Keratinocyte (primary cell): ENCODE measurements at places on chromosomes 12 and 14.

DNA sequence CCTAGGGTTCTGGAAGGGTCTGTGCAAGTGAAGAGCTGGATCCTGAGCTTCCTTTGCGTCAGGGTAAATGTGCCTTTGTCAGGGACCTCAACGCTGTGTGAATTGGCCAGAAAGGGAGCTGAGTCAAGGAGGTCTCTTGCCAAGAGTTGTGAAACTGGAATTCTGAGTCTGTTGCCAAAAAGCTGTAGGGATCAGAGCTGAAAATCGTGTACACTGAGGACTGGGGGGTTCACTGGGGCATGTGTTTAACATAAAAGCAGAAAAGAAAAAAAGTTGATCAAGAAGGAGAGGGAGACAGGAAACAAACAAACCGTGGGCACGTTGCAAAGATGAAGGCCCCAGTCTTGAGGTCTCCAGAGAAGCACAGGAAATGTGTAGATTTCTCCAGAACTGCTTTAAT lies 1081.5 kb downstream of the VRK1 start:
- no peak for DNase-seq

DNA sequence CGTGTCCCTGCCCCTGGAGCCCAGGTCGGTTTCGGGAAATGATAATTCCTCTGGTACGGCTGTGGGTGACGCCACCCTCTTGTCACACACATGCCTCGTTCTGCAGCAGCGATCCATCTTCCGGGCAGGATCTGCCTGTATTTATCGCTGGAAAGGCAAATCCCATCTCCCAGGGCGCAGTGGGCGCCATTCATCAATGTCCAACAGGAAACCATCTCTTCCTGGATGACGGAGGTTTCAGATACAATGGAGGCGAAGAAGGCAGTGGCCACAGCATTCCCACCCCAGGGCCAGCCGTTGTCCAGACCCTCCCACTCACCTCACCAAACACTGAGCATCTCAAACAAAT lies 74.2 kb downstream of the NOC4L start:
- no peak for DNase-seq

DNA sequence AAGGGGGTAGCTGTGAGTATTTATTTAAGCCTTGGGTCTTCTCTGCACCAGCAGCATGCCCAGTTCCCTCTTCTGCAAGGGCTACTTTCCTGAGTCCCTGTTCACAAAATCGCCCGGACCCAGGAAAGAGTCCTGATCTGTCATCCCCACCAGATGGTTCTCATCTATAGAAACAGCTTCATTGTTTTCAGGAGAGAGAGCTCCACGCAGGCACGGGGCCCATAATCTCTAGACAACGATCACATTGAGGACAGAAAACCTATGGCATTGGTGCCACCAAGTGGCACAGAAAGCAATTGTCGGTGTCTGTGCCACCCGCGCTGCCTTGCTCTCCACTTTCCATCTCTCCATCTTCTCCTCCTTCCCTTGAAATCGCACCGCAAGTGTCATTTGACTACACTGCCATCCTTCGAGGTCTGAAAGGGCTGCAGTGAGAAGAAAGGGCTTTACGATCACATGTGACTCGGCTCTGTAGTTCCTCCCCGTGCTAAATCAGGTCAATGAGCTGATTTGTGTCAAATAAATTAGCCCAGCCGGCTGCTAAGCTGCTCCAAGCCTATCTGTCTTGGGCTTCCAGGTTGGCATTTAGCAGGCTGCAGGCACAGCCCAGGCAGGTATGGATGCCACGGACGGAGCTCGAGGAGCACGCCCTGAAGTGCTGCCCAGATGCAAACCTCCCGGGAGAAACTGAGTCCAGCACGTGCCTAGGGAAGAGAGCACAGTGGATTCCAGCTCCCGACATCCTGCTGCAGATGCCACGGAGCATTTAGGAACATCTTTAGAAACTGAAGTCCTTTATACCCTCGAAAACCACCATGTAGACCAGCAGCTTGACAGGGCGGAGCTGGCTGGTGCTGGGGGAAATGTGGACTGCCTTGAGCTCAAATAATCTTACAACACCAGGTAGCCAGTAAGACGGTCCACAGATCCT lies 28.8 kb downstream of the SPRING1 start:
- DNase-seq = no peak

DNA sequence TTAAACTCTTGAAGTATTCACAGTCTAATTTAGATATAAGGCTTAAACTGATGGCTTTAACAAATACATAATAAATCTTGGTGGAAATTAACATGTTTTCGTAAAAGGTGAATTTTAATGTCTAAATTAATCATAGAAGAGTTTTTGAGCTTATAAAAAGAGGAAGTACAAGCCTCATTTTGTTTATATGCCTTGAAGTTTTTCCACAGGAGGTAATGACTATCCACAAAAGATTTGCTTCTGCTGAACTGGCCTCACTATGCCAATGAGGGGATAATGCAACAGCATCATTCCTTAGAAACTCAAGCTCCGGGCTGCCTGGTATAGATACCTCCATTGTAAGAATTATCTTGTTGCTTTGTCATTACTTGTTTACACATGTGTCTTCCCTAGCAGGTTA lies 175.6 kb downstream of the DUSP6 start:
- DNase-seq = no peak

- no peak for DNase-seq
These were observed 34.1 kb downstream of the NOC4L start for GRCh38 chr12:132178316-132178715.

GRCh38 chr14:73242357-73242901 lies 5.1 kb downstream of the PAPLN start:
- DNase-seq = no peak

- DNase-seq = no peak
These were observed 61.6 kb downstream of the RIN3 start for GRCh38 chr14:92575061-92575747.

GRCh38 chr14:63091394-63091996 lies 46.2 kb upstream of the KCNH5 start:
- no peak for DNase-seq

GRCh38 chr12:119660076-119660475 lies 7.9 kb upstream of the PRKAB1 start:
- no peak for DNase-seq

DNA sequence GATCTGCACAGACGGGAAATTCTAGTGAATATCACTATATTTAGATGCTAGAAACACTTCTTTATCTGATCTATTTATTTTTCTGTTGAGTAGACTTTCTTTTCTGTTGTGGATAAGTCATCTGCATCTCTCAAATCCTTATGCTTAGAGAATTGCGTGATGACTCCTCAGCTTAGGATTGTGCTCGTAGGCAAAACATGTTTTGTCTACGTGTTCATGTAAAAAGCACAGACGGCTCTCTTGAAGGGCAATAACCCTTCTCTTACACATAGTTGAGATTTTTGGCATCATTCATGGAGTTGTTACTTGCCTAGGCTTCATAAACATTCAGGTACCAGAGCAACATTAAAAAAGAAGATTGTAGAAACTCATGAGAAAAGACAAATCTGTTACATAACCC lies 18.6 kb downstream of the PPFIBP1 start:
- peak; percentile 69 for DNase-seq

- no peak for DNase-seq
These were observed 85.9 kb downstream of the PTGER2 start for GRCh38 chr14:52399921-52400595.

DNA sequence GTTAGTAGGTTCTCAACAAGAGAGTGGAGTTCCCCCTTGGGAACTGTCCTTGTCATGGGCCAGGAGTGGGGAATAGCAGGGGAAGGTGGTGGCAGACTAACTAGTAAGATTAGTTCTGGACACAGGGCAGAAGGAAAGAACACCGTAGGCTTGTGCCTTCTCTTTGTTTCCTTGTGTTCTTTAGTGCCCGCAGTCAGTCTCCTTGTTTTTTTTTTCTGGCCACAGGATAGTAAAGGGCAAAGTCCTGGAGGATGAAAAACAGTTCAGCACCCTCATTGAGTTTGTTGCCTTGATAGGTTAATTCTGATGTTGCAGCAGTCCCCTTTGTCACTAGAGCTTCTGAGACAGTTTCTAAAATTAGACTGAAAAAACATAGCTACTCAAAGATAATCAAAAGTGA lies 8.4 kb downstream of the PEX5 start:
- no peak for DNase-seq

DNA sequence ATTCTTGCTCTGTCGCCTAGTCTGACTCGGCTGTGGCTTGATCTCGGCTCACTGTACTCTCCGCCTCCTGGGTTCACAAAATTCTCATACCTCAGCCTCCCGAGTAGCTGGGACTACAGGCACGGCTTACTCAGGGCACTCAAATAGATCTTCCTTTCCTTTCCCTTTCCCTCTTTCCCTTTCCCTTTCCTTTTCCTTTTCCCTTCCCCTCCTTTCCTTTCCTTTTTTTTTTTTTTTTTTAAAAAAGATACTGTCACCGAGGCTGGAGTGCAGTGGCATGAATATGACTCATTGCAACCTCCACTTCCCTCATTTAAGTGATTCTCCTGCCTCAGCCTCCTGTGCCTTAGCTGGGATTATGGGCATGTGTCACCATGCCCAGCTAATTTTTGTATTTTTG lies 86.0 kb downstream of the AEBP2 start:
- DNase-seq = no peak

DNA sequence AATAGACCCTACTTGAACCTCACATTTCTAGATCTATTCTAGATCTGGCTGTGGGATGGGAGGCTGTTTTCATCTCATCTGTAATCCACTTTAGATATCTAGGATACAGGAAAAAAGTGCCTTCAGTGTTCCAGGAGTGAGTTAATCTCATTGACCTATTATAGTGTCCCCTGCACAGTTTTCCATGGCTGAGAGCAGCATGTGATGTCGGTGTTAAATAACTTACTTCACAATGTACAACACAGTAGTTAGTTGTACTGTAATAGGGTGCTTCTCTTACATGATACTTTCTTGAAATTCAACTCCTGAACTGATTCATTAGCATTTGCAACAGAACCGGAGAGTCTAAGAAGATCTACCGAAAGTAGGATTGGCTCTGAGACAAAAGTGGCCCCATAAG lies 62.6 kb downstream of the TMEM117 start:
- DNase-seq = no peak

GRCh38 chr14:105858676-105859025 lies 332.3 kb downstream of the TMEM121 start:
- DNase-seq = no peak

GRCh38 chr14:101336183-101336582 lies 225.1 kb upstream of the DIO3 start:
- no peak for DNase-seq

DNA sequence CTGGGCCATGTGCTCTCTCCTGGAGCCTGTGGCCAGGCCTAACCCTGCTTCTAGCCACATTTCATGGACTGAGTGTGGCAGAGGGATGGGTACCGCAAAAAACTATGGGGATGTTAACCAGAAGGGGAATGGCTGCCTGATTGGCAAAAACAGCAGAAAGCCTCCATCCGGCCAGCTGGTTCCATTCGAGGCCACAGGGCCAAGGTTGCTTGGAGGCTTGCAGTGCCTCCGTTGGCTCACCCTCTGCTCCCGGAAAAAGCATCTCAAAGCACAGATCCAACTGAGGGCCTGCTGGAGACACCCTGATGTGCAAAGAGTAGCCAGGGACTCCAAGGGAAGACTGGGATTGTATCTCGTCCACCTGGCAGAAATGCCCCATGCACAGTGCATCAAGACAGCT lies 16.5 kb downstream of the TMEM120B start:
- DNase-seq = no peak

- DNase-seq = no peak
These were observed 56.4 kb downstream of the ZFP36L1 start for GRCh38 chr14:68736471-68736871.

- no peak for DNase-seq
These were observed 202.2 kb downstream of the TMEM132D start for GRCh38 chr12:129701631-129702101.

- DNase-seq = no peak
These were observed 49.8 kb upstream of the RAP1B start for GRCh38 chr12:68560851-68561422.

DNA sequence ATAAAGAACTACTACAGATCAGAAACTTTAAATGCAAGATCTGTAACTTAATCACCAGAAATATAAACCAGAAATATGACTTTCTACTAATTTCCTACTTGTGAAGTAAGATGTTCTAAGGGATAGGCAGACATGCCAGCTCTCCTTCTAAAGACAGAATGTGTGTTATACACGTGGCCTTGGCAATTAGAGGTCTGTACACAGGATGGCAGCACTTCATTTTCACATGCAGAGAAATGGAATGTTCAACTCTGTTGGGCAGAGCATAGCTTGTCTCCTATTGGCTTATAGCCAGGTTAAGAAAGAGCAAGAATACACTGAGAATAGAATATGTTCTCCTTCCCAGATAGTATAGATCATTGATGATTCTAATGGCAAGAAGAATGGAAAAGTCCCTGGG lies 403.8 kb downstream of the DAD1 start:
- DNase-seq = no peak

GRCh38 chr14:29926701-29927375 lies 809 bp downstream of the PRKD1 start:
- no peak for DNase-seq

- DNase-seq = no peak
These were observed 10.4 kb downstream of the NGB start for GRCh38 chr14:77260631-77261030.

GRCh38 chr12:102298022-102298421 lies 100.4 kb upstream of the PMCH start:
- DNase-seq = peak; percentile 59

GRCh38 chr12:57620936-57621496 lies 9.8 kb downstream of the ARHGEF25 start:
- no peak for DNase-seq

DNA sequence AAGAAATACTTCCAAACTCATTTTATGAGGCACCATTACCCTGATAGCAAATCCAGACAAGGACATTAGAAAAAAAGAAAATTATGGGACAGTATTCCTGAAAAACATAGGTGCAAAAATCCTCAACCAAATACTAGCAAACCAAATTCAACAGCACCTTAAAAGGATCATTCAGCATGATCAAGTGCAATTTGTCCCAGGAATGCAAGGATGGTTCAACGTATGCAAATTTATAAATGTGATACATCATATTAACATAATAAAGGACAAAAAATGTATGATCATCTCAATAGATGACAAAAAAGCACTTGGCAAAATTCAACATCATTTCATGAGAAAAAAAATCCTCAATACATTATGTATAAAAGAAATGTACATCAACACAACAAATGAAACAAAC lies 162.9 kb downstream of the DUSP6 start:
- DNase-seq = no peak

DNA sequence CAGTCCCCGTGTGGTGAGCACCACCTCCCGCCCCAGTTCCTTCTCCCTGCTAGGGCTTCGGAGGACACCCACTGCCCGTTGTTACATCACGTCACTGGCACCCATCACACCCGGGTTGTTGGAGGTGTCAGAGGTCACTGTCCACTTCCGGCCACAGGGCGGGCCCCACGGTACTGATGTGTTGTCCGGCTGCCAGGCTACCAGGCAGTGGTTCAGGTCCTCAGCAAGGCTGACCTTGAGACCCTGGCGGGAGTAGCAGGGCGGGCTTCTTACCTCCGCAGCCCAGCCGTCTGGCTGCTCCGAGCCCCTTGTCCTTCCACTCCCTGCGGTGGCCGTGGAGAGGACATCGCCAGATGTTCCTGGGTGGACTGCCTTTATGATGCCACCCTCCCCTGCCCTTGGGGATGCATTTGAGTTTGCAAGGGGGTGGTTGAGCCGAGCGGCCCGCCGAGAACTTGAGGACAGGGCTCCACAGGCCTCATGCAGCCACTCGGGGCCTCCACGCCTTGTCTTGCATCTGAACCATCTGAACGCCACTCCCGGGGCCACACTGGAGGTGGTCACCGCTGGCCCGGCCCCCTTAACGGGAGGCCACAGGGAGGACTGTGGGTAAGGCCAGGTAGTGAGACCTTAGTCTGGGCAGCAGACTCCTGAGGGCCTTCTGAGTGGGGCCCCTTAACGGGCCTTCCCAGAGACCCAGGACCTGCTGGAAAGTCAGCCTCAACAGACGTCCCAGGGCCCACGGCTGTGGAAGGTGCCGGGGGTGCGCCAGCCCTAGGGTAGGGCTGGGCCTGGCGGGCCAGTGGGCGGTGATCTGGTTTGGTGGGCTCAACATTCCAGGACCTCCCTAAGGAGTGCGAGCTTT lies 27.1 kb upstream of the PLD4 start:
- DNase-seq = no peak
